ENCODE measurements at places on chromosomes 4 and X.
A peak's percentile ranks its signal among the peaks of the same experiment; 100 is the strongest.

- no peak for DNase-seq
Observed at GRCh38 chr4:182062458-182062857, 180.7 kb upstream of the TENM3 start.

DNA sequence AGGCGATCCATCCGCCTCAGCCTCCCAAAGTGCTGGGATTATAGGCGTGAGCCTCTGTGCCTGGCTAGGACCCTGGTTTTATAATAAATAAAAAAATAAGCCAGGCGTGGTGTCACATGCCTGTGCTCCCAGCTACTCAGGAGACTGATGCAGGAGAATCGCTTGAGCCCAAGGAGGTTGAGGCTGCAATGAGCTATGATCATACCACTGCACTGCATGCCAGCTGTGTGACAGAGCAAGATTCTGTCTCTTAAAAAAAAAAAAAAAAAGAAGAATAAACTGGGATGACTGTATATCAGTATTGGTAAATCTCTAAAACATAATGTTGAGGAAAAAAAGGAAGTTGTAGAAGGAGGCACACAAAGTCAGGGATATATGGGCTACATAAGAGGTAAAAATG lies 45.7 kb upstream of the SLC34A2 start:
- DNase-seq: no peak

DNA sequence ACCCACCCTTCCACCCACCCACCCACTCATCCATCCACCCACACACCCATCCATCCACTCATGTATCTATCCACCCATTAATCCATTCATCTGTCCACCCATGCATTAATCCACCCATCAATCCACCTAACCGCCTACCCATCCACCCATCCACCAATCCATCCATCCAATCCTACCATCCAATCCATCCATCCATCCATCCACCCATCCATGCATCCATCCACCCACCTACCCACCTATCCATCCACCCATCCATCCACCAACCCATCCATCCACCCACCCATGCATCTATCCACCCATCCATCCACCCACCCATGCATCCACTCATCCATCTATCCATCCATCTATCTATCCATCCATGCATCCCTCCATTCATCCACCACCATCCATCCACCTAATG lies 34.8 kb upstream of the AFAP1 start:
- no peak for DNase-seq

- no peak for DNase-seq
Observed at GRCh38 chr4:57501720-57502119, 391.5 kb upstream of the IGFBP7 start.

DNA sequence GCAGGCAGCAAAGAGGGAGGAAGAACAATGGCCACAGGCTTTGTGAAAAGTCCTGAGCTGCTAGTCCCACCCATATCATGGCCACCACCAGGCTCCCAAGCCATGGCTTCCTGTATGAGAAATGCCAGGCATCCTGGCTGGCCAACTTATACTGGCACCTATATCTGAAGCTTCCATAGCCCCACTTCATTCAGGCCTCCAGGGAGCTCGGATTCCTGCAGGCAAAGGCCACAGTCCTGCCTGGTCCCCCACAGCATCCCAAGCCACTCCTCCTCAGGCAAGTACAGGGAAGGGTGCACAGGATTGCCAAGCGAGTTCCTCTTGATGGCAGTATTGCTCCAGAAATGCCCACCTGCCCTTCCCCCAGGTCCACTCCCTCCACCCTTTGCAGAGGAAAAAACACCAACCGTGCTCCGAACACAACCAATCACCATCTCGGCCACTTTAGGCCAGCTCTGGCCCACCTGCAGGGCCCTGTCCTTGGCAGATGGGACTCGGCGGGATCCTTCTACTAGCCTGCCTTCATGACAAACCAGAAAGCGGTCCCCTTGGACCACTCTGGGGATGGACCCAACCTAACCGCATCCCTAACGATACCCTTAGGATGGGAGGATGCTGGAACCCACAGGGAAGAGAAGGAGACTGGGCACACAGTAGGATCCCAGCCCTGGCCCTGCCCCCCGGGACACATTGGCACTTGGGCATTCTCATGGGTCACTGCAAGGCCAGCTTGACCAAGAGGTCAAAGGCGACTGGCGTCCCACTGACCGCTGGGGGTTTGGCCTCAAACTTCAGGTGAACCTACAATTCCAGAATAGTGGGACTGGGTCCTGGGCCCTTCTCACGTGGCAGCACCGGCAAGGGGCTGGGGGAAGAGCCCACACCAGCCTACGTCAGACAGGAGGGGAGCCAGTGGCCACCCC lies 220.4 kb upstream of the AGTR2 start:
- DNase-seq: peak; percentile 67

GRCh38 chr4:116923389-116923788 lies 162.0 kb downstream of the TRAM1L1 start:
- no peak for DNase-seq

DNA sequence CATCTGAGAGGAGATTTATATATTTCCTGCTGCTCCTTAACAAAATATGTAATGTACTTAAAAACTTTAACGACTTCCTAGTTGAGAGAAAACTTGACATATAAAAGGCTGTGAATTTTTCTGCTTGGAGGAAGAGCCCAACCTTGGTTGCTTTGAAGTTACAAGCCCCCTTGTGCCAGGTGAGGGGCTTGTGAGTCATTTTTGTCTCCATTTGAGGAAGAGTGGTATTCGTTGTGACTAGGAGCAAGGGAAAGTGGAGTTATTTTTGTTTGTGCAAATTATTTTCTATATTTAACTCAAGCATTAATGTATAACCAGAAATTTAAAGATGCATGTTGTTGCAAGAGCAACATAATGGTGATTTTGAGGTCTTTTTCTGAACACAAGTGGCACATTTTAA lies 99.0 kb upstream of the DDX3X start:
- no peak for DNase-seq

DNA sequence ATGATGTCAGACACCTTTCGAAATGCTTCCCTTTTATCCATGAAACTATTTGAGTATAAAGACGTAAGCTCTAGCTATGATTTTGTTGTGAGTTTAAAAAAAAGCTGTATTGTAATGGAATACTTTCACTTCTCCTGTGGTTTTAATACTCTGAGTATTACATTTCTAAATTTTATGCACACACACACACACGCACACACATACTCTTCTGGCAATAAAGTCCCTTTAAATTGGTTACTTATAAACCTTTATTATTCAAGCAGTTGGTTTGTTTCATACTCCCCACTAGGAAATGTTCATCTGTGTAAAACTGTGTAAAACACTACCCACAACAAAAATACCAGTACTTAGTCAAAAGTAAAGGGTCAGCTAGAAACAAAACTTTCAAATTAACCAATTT lies 18.2 kb downstream of the VAMP7 start:
- DNase-seq: no peak

- DNase-seq: peak; percentile 12
Observed at GRCh38 chr4:129092631-129093190, 628 bp downstream of the SCLT1 start.

DNA sequence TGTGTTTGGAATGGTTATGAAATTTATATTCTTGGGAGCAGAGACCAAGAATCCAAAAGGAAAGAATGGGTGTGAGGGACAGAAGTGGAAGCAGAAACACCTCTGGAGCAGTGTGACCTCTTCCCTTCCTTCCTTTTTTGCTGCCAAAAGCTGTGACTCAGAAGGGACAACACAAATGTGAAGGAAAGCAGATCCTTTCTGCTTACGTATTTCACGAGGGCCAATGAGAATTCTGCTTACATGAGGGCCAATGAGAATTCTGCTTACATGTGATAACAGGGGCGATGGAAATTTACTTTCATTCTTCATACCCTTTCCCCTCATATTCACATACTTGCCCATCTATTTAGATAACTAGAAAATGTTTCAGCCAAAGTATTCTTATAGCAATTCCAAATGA lies 404.6 kb downstream of the PRDM5 start:
- no peak for DNase-seq

GRCh38 chr4:169225058-169225751 lies 45.6 kb downstream of the SH3RF1 start:
- DNase-seq: no peak

GRCh38 chr4:36757580-36758311 lies 476.3 kb downstream of the DTHD1 start:
- DNase-seq: no peak

DNA sequence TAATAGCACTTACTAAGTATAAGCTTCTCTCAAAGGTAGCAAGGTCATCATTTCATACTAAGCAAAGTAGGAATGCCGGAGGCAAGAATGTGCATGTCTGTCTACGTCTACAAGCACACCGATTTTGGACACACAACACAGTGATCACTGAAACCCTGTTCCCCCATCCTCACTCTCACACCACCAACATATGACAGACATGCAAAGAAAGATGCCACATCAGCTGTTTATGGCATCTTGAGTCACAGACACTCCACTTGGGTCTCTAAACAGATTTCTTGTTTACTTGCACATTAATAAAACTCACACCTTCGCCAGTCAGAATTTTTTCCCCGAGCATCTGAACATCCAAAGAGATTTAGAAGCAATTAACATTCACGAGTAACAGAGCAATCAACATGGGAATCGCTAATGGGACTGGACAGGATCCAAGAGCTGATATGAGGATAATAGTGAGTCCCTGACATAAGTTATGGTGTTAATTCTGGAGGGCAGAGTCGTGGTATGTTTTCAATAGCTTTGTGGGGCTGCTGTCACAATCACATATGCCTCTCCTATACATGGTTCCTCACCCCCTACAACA lies 324.1 kb downstream of the DHX15 start:
- no peak for DNase-seq

GRCh38 chr4:65661471-65661870 lies 8.8 kb downstream of the EPHA5 start:
- DNase-seq: no peak

DNA sequence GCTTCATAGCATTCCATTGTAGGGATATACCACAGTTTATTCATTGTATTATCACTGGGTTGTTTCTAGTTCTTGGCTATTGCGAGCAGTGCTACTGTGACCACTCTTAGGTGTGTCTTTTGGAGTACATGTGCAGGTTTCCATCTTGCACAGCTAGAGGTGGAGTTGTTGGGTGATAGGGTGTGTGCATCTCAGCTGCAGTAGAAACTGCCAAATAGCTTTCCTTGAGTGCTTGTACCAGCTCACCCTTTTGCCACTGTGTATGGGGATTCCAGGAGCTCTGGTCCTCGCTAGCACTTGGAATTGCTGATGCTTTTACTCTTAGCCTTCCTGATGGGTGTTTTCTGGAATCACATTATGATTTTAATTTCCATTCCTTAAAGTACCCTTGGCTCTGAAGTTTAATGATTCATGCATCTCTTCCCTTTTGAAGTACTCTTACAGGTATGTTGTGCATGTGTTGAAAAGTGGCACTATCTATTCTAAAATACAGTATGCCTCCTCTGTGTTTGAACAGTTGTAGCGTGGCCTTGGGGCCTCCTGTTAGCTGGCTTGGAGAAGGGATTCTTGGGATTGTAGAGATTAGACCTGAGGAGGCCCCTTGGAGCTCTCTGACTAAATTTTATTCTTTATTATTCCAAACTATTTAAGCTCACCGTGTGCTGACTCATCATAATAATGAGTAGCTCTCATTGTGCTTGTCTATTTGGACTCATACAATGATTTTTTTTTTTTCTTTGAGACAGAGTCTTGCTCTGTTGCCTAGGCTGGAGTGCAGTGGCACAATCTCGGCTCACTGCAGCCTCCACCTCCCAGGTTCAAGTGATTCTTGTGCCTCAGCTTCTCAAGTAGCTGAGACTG lies 38.4 kb downstream of the HTT start:
- no peak for DNase-seq

DNA sequence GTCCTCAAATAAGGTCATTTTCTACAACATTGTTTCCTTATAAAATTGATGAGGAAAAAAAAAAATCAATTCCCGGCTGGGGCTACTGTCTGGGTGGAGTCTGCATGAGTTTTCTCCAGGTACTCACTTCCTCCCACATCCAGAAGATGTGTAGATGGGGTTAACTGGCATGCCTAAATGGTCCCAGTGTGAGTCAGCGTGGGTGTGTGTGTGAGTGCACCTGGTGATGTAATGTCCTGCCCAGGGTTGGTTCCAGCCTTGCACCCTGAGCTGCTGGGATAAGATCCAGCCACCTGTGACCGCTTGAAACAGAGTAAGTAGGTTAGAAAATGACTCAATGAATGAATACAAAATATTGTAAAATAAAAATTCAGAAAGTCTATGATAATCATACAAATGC lies 11.1 kb downstream of the USP26 start:
- DNase-seq: no peak

DNA sequence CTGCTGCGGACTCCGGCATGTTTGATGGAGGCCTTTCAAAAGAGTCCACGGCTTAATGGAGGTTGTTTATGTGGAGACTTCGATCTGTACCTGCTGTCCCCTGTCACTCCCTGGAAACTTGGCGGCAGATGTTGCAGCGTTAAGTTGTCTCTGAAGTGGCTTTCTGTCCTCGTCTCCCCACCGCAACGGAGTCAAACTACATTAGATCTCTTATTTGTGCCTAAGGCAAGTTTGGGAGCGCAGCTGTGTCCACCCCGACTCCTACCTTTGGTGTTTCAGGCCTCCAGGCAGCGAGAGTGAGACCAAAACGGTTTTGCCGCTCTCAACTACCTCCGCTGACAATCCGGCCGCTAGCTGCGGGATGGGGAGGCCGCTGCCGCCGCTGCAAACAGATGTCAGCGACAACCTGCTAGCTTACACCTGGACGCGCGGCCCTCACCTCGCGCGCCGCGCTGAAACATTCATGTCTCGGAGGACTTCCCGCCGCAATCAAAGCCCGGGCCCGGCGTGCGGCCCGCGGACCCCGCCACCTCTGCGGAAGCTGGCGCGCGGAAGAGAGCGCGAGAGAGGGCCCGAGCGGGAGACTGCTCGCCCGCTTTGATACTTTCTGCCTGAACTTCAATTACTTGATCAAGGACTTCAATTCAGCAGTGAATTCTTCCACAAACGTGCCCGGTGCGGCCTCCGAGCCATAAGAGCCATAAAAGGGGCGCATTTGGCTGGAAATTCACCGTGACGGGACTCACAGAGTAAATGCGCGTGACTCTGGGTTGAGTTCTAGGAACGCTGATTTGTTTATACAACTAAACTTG lies 108.4 kb downstream of the ANTXR2 start:
- no peak for DNase-seq

DNA sequence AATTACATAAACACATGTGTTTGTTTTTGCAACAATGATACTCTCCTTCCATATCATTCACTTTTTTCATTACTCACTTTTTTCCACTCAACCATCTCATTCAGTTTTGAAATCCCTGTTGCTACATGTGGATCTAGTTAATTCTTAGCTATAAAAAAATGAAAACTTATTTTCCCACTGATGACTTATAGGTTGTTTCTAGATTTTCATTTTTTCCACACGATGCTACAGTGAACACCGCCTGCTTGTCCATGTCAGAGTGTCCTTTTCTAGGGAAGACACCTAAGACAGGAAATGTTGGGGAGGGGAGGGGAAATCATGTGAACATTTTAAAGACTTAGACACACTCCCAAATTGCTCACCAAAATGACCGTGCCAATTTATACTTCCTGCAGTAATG lies 70.2 kb downstream of the SUPT20HL2 start:
- DNase-seq: no peak

DNA sequence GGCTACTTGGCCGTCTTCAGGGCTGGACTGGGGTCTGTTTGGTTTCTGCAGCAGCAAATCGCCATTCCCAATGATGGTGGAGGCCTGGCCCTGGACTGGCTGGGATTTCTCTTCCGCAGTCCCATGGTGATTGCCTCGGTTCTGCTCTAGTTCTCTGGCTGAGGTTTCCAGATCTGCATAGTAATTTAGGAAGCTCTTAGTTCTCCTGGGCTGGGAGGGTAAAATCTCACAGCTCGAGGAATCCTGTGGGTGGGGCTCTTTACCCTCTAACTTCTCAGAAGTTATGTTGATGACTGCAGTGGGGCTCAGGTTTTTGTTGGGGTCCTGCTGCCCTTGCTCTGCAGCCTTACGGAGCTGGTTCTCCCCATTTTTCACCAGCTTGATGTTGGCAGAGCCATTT lies 200.6 kb downstream of the APBB2 start:
- DNase-seq: no peak

GRCh38 chrX:56813318-56813837 lies 84.3 kb downstream of the NBDY start:
- no peak for DNase-seq
